ENCODE measurements at places on chromosomes 1 and 21.

DNA sequence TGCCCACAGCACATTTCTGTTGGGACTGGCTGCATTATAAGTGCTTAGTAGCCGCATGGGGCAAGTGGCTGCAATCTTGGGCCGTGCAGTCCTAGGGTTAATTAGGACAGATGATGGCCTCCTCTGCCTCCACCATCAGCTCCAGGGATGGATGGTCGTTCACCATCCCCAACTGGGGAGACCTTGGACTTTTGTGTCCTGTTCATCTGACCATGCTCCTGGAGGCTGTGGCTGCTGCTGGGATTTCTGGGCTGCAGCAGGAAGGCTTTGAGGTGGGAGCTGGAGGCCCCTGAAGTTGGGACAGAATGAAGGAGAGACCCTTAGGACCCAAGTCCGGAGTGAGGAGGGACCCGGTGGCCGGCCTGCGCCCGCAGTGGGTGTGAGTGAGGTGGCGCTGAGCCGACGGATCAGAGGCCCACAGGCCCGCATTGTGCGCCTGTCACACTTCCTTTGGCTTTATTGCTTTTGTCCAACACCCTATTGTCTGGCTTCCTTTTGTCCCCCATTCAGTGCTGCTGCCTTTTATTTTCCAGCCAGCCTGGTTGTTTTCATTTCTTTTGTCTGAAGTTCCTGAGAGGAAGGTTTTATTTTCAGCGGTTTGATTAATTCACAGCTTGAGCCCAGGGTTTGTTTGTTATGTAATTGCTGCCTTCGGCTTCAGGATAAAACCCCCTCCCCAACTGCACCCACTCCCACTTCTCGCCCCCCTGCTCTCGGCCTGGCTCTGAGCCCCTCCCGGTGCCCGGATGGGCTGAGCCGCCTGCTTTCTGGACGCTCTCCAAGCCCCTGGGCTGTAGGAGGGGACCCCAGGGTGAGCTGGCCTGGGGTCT lies 35.6 kb downstream of the SOX13 start:
- DNase-seq = no peak

DNA sequence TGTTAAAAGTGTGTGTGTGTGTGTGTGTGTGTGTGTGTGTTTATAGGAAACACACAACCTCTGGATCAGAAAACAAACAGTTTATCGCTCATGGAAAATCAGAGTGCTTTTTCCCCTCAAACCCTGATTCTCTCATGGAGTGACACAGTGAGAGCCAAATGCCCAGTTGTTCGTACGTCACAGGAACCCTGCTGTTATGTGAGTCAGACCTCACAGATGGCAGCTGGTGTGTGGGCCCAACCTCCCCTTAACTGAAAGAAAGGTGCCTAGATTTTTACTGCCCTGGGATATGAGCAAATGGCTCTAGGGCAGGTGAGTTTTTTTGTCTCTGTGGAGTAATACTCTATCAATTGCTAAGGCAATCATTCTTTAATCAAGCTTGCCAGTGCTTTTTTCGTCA lies 1788.1 kb downstream of the BRINP3 start:
- no peak for DNase-seq

DNA sequence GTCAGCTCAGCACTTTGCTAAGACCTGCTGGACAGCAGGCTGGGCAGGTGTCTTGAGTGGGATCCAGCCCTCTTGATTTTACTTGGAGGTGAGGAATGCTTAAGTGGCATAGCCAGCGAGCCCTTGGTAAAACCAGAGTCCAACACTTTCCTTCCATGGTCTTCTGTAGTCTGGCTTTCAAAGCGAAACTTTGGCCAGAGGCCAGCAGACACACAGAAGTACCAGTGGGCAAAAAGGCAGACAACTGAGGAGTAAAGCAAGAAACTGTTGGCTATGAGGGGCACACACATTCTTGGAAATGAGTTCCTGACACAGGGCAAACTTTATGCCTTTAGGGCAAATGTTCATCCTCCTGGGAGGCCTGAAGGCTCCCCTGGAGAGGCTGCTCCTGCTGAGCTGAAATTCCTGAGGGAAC lies 281.0 kb upstream of the POU3F1 start:
- no peak for DNase-seq

GRCh38 chr1:95252422-95252821 lies 18.4 kb downstream of the RWDD3 start:
- DNase-seq = no peak

DNA sequence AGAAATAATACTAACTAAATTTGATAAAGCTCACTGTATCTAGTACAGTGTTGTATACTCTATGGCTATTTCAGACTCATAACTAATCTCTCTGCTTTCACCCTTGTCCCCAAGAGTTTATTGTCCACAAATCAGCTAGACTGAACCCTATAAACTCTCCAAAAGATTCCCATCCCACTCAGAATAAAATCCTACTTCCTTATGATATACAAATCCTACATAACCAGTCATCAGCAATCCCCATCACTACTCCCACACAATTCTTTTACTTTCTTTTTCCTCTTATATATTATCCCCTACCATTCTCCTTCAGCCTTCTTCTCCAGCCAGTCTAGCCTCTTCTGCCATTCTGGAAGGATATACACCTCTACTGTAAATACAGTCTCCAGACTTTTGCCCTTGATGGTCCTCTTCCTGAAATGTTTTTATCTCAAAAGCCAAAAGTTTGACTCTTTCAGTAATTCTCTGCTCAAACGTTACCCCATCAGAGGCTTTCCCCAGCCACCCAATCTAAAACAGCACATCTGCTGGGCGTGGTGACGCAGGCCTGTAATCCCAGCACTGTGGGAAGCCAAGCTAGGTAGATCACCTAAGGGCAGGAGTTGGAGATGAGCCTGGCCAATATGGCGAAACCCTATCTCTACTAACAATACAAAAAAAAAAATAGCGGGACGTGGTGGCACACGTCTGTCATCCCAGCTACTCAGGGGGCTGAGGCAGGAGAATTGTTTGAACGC lies 41.6 kb downstream of the ABL2 start:
- no peak for DNase-seq

DNA sequence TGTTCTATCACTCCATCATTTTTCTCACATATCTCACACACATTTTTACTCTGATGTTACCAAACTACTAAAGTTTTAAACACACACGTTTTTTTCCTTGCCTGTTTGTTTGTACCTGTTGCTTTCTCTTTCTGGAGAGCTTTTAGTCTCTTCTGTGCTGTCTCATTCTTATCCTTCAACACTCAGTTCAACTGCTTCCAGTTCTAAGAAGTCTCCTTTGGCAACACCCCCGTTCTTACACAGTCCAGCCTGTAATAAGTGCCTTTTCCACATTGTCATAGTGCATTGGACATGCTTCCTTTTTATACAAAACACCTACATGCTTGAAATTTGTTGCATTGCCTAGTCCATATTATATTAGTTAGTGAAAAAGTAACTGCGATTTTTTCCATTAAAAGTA lies 360.2 kb upstream of the BRINP3 start:
- DNase-seq = no peak

DNA sequence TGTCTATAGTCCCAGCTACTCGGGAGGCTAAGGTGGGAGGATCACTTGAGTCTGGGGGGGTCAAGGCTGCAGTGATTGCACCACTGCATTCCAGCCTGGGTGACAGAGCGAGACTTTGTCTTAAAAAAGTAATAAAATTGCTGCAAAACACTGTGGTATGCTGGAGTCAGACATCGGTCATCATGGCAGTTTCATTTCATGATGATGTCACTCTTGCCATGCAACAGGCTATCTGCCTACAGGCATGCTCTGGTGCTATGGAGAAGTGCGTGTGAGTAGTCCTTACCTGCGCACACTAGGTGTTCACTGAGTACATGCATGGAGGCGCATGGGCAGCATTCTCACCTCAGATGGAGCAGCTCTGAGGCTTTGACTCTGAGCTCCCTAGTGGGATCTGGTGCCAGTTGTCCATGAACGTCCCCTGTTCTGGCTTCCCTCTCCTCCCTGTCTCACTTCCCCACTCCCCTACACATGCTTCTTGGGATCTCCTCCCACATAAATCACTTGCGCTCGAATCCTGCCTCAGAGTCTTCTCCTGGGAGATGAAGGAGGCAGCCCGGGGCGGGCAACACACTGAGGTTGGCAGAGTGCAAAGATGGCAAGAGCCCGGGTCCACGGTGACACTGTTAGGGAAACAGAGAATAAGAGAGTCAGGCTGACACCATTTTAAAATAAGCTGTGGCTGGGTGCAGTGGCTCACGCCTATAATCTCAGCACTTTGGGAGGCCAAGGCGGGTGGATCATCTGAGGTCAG lies 10.4 kb upstream of the CELA3B start:
- DNase-seq = no peak

GRCh38 chr1:83762039-83762365 lies 236.9 kb downstream of the TTLL7 start:
- DNase-seq = no peak

DNA sequence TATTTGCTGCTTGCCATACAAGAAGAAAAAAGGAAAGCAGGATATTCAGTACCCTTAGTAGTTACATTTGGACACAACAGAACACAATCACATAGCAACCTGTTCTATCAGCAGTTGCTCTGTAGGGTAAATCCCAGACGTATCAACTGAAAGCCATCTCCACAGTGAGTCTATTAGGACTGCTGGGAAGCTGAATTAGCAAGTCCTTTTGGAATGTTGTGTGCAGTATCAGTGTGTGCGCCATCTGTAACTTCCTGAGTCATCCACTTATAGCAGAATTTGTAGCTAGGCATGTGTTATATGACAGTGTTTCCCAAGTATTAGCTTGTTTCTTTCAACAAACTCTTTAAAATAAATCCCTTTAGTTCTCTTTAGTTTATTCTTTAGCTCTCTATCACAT lies 21.3 kb downstream of the CCDC30 start:
- DNase-seq = peak; percentile 34

- no peak for DNase-seq
Observed at GRCh38 chr1:93346421-93346993, 800 bp downstream of the DR1 start.

GRCh38 chr1:91511386-91511785 lies 10.7 kb downstream of the CDC7 start:
- DNase-seq = peak; percentile 54

- DNase-seq = peak; percentile 9
Observed at GRCh38 chr1:151485685-151486255, 25.4 kb upstream of the CGN start.

- DNase-seq = peak; percentile 86
Observed at GRCh38 chr1:51583532-51583931, 33.4 kb upstream of the OSBPL9 start.

DNA sequence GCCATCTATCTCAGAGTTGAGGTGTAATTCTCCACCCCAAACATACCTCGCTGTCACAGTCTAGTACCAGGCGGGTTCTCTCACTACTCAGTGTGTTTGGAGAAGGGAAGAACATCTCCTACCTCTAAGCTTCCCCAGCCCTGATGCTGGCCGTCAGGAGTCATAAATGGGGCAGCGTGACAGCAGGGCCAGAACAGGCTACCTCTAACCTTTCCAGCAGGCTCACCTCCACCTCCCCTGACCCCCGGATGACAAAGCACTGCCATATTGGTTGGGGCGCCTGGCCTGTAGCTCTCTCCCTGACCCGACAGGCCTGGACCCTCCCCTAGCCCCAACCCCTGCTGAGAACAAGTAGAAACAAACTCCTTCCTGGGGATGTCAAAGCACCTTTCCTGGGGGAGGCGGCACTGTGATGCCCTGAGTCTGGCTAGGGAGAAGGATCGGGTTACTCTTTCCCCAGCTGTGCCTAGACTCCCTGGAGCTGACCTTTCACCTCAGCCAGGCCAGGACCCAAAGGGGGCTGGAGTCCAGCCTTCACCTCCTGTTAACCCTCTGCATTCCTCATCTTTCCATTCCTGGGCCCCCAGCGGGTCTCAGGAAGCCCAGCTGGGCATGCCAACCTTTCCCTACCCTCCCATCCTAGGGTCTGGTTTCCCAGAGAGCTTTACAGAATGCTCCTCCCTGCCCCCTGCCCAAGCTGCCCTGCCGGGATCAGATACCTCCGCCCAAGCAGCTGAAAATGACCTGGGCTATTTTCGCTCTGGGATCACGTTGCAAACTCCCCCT lies 34.2 kb downstream of the AHDC1 start:
- DNase-seq = no peak

DNA sequence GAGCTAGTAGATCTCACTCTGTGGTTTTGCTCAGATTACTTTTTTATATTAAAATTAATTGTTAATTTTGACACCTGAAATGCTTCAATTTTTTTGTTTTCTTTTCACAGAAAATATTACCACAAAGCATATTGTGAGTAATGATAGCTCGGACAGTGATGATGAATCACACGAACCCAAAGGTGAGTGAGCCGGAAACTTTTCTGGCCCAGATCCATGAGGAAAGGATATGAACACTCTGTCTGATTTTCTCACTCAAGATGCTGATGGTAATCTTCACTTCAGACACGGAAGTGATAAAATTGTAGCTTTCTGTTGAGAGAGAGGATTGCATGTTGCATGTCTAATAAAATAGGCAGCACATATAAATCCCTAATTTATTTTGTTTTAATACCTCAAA lies 121.8 kb downstream of the PLA2G4A start:
- DNase-seq = no peak

GRCh38 chr1:94928293-94928939 lies 1.5 kb upstream of the CNN3 start:
- no peak for DNase-seq

GRCh38 chr21:29390778-29391177 lies 92.1 kb downstream of the BACH1 start:
- DNase-seq = no peak

DNA sequence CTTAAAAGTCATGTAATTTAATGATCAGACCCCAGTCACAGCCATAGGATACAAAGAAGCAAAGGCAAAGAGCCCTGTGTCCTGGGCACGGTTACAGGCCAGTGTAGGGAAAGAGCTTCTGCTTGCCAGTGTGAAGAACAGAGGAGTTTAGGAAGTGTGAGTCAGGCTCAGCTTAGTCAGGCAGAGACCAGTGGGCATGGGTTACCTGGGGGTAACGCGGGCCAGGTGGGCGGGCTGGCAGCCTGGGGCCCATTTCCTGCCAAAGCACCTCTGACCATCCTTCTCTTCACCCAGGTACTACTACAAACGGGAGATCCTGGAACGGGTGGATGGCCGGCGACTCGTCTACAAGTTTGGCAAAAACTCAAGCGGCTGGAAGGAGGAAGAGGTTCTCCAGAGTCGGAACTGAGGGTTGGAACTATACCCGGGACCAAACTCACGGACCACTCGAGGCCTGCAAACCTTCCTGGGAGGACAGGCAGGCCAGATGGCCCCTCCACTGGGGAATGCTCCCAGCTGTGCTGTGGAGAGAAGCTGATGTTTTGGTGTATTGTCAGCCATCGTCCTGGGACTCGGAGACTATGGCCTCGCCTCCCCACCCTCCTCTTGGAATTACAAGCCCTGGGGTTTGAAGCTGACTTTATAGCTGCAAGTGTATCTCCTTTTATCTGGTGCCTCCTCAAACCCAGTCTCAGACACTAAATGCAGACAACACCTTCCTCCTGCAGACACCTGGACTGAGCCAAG lies 4.7 kb downstream of the ELF3 start:
- DNase-seq = no peak

- DNase-seq = no peak
Observed at GRCh38 chr1:24905979-24906720, 23.9 kb downstream of the RUNX3 start.

DNA sequence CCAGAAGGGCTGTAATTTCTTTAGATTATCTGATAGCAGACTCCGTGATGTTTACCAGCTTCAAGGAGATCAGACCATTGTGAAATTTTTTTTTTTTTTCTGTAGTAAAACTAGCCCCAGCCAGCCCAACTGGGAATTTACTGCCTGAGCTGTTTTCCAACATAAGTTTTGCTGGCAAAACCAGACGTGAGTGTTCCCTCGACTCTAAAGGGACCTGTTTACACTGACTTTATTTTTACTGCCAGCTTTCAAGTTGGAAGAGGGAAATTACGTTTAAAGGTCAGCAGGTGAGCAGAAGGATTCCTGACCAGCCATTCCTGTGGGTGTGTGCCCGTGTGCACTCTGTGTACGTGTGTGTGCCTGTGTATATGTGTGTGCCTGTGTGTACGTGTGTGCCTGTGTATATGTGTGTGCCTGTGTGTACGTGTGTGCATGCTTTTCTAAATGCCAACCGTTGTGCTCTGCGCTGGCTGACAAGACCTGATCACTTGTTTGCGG lies 374 bp downstream of the MAB21L3 start:
- no peak for DNase-seq
